T-cell (primary cell): ENCODE measurements at places on chromosomes 4 and X. TPM values are rescaled to one million over a fixed set of nuclear protein-coding genes. Genes with fewer than 3 reads are reported as not detected.

GATA1 gene
- 0.23 TPM for total RNA-seq

ETFDH gene
- total RNA-seq: 7.2 TPM

FRG2 gene
- not detected for total RNA-seq

AFF2 gene
- 2.3 TPM for total RNA-seq
